Right forelimb (tissue), 1 donor: ENCODE measurements at places on chromosomes 2 and 18.

- DNase-seq, result no peak
These were observed 21.5 kb downstream of the ITGB1BP1 start for GRCh38 chr2:9401646-9402371.

GRCh38 chr18:8461544-8461943, 147.7 kb upstream of the RAB12 start:
- DNase-seq, result no peak

GRCh38 chr2:172826522-172826921, 90.9 kb downstream of the RAPGEF4 start:
- DNase-seq, result no peak

GRCh38 chr2:153546358-153546757, 67.8 kb upstream of the RPRM start:
- no peak for DNase-seq

- peak; percentile 83 for DNase-seq
These were observed 31.7 kb upstream of the UBXN4 start for GRCh38 chr2:135709992-135710391.

DNA sequence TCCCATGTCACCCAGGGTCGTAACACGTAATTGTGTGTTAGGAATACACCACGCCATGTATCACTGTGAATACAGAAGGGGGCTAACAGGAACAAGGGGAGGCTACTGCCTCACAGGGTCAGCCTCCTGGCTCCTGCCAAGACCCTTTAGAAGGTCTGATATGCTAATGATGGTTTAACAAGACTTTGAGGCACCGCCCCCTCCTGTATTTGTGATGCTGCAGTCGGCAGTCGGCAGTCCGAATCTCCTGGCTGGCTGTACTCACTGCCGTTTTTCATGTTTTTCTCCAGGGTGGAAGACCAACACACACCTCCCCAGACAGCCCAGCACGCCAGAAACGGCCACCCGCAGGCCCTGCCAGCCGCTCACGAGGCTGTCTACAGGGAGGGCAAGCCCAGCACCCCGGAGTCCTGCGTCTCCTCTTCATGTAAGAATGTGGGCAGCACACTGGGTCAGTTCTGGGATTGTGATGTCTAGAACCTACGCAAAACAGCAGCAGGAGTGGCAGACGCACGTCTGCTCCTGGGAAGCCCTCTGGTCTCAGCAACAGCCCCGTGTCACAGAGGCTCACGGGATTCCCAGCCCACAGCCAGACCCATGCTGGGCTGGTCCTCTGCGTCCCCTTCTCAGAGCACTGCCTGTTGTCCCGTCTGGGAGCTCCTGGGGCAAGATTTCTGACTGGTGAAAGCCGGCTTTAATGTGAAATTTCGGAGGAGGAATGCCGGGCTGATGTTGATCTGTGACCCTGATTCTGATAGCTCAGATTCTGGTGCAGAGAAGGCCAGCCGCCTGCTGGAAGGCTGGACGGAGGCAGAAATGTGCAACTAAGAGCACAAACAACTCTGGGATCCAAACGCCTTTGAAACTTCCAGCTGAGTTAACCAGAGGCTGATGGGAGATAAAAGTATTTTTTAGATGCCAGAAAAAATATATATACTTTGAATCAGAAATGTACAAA, 39.7 kb upstream of the B3GNT7 start:
- no peak for DNase-seq

- no peak for DNase-seq
These were observed 290 bp downstream of the PSMG2 start for GRCh38 chr18:12703096-12703567.

- no peak for DNase-seq
These were observed 585.1 kb downstream of the CNTNAP5 start for GRCh38 chr2:124610141-124610540.

DNA sequence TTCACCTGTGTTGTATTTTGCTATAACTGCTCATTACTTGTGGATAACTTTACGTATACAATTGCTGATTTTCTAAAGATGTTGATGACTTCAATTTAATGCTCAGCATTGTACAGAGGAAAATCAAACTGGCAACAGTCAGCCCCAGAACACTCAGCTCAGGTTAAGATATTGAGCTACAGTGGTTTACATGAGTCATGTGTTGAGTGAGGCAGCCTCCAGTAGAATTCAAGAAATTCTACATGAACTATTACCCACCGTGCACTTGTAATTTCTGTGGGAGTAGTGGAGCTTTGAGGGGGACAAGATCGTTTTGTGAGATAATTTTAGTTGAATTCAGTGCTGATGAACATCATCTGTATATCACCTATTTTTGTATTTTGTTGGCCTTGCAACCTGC, 292.3 kb downstream of the ALPK2 start:
- no peak for DNase-seq

- no peak for DNase-seq
These were observed 27.5 kb upstream of the MSGN1 start for GRCh38 chr2:17788773-17789172.
